Kidney tubule cell (primary cell): ENCODE measurements at places on chromosomes 6 and 20.

DNA sequence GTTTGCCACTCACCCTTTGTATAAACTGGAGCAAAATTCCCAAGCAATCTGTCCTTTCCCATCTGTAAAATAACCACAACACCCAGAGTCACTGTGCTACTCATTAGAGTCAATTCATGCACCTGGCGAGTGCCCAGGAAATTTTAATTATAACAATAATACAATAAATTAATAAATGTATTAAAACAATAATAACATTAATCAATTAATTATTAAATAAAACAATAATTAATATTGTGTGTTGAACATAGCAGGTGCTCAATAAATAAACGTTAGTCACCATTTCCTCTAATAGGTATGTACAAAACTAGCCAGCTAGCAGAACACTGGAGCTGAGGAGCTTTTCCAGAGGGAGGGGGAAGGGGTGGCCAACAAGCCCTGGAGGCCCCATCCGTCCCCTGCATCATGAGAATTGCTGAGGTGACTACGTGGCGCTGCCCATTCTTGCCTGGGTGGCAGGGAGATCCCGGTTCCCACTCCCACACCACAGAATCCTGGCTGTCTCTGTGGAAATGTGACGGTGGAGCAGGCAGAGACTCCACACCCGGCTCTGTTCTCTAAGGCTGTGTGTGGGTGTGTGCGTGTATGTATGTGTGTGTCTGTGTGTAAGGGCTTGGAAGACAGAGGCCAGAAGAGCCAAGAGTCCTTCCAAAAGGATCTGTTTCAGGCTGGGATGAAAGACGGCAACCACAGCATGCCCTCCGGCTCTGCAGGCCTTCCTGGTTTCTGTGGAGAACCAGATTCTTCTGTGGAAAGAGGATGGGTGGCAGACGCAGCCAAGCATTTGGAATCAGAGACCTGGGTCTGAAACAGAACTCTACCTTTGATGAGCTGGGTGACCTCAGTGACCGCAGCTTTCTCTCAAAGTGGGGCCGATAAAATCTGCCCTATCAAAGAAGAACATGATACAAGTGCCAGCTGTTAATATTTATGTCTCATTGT, 18.8 kb upstream of the EZR start:
- DNase-seq: no peak

- no peak for DNase-seq
Measured at GRCh38 chr6:105389543-105389942, 13.3 kb downstream of the PREP start.

DNA sequence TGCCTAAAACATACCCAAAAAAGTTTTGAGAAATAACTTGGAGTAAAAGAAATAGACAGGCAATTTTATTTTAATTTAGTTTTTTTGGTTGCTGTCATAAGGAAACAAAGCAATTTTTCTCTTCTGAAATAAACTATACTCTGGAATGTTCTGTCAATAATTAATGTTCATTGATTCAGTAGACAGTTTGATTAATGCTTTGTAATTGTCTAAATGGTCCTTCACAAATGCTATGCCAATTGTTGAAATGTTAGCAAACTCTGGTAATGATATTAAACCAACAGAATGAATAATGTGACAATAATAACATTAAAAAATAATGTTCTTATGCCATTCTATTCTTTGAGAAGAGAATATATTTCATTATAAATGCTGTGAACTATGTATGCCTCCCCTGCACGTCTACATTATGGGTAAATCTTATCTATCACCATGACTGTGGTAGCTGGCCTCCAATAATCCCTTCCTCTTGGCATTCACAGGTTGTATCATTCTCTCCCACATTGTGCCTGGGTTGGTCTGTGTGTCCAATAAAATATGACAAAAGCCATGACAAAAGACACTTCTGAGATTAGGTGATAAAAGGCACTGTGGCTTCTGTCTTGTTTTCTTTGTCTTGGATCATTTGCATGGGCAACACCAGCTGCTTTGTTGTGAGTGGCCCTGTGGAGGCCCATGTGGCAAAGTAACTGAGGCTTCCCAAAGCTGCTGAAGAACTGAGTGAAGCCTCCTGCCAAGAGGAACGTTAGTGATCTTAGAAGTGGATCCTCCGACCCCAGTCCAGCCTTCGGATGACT, 25.1 kb downstream of the IL20RA start:
- no peak for DNase-seq

DNA sequence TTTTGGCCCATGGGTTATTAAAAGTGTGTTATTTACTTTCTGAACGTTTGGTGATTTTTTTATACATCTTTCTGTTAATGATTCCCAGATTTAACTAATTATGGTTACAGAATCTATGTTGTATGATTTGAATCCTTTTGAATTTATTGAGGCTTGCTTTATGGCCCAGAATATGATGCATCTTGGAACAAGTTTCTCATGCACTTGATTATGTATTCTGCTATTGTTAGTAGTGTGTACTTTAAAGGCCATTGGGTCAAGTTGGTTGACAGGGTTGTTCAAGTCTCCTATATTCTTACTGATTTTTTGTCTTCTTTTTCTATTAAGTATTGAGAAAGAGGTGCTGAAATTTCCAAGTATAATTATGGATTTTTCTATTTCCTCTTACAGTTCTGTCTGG, 105.0 kb upstream of the FOXO3 start:
- no peak for DNase-seq

DNA sequence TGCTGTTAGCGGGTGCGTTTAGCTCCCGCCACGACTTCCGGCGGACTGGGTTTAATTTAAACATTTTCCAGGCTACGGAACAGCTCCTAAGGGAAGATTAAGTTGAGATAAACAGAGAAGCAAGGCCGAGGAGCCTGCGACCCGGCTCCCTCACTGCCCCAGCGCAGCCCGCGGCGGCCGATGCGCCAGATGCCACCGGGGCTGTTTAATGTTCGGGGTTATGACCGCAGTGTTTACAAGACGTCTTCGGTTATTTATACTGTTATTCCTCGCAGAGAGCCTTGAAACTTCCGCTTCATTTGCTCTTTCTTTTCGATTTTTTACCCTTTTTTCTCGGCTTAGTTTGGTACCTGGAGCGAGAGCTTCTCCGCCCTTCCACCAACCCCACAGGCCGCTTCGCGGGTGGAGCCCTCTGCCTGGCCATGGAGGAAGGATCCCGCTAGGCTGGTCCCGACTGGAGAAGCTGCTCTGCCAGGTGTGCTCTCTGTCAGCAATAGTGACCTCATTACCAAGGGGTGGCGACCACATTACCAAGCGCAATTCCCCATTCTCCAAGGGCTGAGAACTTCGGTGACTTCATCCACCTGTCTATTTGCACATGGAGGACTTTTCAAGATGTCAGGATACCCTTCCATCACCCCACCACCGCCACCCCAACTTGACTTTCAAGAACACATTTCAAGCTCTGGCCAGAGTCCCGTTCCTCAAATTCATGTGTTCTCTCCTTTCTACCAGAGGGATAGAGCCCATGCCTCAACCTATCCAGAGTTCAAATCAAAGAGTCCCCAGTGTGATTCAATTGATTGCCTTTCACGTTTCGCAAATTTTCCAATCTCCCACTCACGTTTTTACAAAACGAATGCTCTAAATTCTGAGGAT, 4.1 kb downstream of the TCF21 start:
- no peak for DNase-seq
